Activated CD4-positive, alpha-beta T cell treated with anti-CD3 and anti-CD28 coated beads, Interleukin-2, amount 10 ng/mL, durations not matched to agents 24 days and 14 days (primary cell): ENCODE measurements at places on chromosomes 13 and 19. TPM values are rescaled to one million over a fixed set of nuclear protein-coding genes. Genes with fewer than 3 reads are reported as not detected.

The GNG7 gene
- total RNA-seq: 0.07 and 0.09 TPM in 2 replicates

The CALR3 gene
- total RNA-seq: not detected in 2 replicates

The TSKS gene
- 0.92 and 1.6 TPM in 2 replicates for total RNA-seq

The SHFL gene
- total RNA-seq: 56.0 and 60.5 TPM in 2 replicates

The CFAP97D2 gene
- not detected in 2 replicates for total RNA-seq

The POLR1G gene
- 25.3 and 26.5 TPM in 2 replicates for total RNA-seq

The NR2C2AP gene
- total RNA-seq: 48.3 and 52.3 TPM in 2 replicates

The URAD gene
- not detected in 2 replicates for total RNA-seq

The KLHL1 gene
- not detected in 2 replicates for total RNA-seq

The EFNA2 gene
- total RNA-seq: not detected in 2 replicates

The CLEC4M gene
- not detected in 2 replicates for total RNA-seq

The KLF2 gene
- 2.2 and 3.7 TPM in 2 replicates for total RNA-seq
